ENCODE measurements at places on chromosomes 5 and 9.
A peak's percentile ranks its signal among the peaks of the same experiment; 100 is the strongest.

DNA sequence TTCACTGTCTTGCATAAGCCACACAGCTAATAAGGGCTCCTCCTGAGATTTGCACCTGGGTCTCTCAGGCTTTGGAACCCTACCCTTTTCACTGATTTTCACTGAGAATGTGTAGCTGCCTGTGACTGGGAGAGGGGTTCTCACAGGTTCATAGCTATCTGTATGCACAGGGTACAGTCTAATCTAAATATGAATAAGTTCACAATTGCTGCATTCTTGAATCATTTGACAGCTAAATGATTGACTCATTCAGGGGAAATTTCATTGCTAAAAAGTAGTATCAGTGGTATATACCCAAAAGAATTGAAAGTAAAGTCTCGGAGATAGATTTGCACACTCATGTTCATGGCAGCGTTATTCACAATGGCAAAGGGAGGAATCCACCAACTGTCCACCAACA, 140.7 kb downstream of the BOD1 start:
- no peak for DNase-seq

- no peak for DNase-seq
These were observed 276.2 kb upstream of the TNC start for GRCh38 chr9:115393976-115394775.

DNA sequence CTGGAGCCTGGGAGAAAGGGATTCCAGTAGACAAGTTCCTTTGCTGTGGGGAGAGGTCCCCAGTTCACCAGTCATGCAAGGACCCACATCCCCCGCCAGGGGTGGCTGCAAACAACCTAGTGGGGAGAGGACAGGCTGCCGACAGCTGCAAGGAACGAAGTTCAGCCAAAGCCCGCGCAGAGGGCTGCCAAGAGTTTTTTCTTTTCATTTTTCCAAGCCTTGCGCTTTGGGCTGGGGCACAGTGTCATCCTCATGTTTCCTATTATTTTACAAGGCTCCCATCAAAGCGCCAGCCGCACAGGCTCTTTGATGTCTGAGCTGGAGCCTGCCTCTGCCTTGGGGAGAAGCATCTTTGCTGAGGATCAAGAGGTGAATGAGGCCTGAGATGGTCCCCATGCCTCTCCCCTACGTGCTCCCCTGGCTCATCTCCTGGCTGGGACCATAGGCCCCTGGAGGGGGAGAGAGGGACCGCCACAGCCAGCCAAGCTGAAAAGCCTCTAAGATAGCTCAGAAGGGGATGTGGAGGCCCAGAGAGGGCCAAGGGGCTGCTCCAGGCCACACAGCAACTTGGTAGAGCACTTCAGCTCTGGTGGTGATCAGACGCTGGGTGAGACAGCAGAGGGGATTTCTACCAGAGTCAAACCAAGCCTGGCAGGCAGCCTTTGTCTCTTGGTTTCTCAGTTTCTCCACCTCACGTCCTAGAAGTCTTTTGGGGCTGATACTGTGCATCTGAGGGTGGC, 50.4 kb upstream of the SYNPO start:
- DNase-seq = no peak

DNA sequence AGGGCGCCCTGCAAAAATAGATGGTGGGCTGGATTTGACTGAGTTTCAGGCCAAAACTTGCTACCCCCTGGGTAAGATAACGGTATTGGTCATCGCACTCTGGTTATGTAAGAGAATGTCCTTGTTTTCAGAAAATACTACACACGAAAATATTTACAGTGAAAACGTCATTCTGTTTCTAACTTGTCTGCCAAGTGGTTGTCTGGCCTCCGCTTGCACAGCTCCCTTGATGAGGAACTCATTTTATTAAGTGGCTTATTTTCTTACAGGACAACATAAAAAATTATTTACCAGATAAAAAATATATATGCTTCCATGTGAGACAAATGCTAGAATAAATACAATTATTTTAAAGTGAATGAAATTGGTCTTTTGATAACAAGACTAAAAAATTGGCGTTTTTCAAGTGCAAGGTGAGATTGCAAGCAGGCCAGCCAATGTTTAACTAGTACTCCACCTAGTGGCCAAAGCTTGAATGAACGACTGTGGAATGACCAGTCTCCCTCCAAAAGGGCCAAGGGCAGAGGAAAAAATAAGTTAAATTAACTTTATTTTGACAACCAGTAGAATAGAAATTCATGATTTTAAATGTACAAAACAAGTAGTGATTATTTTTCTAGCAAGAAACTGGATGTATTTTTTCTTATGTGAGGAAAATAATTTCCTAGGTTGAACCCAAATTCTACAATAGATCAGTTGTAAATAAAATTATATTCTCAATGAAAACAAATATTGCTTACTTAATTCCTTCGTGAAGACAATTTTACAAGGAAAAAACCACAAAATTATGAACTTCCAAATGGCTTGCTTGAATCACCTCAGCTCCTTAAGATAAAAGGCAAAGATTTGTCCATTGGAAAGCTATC, 93.2 kb downstream of the ZFAND5 start:
- peak; percentile 51 for DNase-seq

- no peak for DNase-seq
These were observed 29.1 kb upstream of the MED27 start for GRCh38 chr9:132108728-132109127.

- peak; percentile 78 for DNase-seq
These were observed 18.3 kb upstream of the MLLT3 start for GRCh38 chr9:20640331-20641187.

- no peak for DNase-seq
These were observed 159.3 kb upstream of the TLX3 start for GRCh38 chr5:171149772-171150171.

GRCh38 chr5:64792469-64792868, 23.7 kb downstream of the CWC27 start:
- DNase-seq = no peak

- DNase-seq = no peak
These were observed 2.6 kb upstream of the FOXB2 start for GRCh38 chr9:77016526-77017504.

GRCh38 chr9:83188277-83188676, 125.3 kb upstream of the RASEF start:
- DNase-seq = no peak

Data from activated naive CD8-positive, alpha-beta T cell treated with anti-CD3 and anti-CD28 coated beads, Interleukin-2, amount 50 U/mL, for 24 hours (primary cell).